ENCODE measurements at places on chromosomes 7 and 10.
A peak's percentile ranks its signal among the peaks of the same experiment; 100 is the strongest.

DNA sequence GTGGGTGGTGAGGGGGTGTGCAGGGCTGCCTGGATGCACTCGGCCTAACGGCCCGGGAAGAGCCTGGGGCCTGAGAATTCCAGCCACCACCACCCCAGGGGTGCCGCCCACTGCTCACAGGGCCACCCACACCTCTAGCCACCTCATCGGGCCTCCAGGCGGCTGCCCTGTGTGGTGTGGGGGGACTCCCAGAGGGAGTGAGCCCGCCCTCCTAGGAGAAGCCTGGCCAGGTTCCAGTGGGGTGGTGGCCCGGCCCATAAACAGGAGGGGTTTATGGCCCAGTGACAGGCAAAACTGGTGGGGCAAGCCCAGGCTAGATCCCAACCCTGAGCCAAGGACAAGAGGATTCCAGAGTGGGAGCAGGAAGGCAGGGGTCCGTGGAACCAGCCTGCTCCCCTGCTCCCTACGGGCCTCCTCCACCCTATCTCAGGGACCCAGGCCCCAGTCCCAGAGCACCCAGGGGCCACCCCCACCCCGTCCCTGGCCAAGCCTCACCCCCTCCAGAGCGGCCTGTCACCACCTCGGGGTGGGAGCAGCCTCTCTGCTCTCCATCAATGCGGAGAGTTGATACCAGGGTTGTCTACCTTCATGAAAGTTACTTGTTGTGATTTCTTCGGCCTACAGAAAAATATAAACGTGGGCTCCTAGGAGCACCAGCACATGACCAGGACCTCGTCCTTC is 20.2 kb upstream of the PDGFA start:
- DNase-seq, result no peak

- peak; percentile 22 for DNase-seq
These were observed 64.8 kb upstream of the AHR start for GRCh38 chr7:17233603-17234002.

DNA sequence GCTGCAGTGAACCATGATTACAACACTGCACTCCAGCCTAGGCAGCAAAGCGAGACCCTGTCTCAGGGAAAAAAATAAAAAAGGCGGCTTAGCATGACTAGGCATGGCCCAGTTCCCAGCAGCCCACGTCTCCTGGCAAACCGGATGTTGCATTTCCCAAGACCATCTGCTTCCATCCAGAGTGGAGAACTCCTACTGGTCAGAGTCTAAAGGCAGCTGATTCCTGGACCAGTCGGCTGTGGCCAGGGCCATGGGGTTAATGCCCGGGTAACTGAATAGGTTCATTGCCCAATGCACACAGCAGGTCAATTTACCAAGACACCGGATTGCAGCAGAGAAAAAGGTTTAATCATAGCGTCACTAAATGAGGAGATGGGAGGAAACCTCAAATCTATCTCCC is 133.1 kb downstream of the MYL10 start:
- DNase-seq, result no peak

DNA sequence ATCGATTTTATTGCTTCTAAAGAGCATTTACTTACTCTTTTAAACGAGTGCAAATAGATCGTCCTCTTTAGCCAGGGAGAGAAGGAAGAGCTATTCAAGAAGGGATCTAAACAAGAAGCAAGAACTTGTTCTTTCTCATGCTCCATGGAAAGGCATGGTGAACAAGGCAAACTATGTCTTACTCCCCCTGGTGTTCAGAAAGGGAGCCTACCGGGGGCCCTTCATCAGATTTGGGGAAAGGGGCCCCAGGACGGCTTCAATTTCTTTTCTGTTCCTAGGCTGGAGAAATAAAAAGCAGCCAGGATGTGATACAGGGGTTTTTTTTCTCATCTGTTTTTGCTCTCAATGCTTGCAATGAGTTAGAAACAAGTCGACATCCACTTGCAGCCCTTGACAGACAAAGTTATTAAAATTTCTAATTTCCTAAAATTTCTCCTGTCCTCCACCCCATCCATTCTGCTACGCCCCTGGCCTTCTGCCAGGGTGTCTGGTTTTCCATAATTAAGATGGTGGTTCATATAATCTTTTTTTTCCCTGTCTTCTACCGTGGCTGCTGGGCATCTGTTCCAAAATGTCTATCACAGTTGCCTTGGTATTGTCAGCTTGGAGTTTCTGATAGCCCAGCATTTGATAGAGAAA is 214.4 kb downstream of the CREB5 start:
- peak; percentile 37 for DNase-seq

GRCh38 chr7:89477991-89478390 is 676.3 kb upstream of the STEAP1 start:
- no peak for DNase-seq

DNA sequence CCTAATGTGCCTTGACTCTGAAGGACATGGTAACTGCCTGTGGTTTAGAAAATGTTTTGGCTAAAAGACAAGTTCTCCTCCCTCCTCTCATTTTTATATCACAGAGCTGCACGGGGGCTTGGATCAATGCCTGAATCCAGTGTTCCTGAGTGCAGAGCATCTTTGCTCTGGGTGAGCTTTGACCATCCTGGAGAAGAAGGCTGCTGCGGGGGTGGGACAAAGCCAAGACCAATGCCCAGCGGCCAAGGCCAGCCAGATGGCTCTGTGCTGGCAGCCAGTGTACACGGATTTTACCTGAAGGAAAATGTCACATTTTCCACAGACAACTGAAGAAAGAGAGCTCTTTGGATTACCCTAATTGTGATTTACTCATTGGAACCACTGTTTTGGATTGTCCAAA is 102.0 kb upstream of the TARP start:
- DNase-seq, result no peak

- no peak for DNase-seq
These were observed 141.1 kb upstream of the CDK13 start for GRCh38 chr7:39808796-39809481.

- no peak for DNase-seq
These were observed 11.8 kb downstream of the MMRN2 start for GRCh38 chr10:86945361-86946212.

- DNase-seq, result no peak
These were observed 75.0 kb upstream of the JCAD start for GRCh38 chr10:30134171-30134945.

DNA sequence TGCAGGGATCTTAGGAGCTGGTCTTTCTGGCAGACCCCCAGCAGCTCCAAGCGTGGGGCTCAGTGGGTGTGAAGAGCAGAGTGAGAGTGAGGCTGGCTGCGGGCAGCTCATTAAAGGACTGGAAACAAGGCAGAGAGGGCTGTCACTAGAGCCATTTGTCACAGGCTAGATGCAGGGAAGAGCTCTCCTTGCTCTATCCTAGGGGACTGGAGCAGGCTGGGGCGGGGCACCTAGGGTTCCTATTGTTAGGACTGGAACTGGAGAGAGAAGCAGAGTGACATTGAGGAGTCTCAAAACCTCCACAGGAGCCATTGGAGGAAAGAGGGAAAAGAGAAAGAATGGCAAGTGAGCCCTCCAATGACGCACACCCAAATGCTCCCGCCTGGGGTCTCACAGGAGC is 772 bp upstream of the DDC start:
- DNase-seq, result no peak

DNA sequence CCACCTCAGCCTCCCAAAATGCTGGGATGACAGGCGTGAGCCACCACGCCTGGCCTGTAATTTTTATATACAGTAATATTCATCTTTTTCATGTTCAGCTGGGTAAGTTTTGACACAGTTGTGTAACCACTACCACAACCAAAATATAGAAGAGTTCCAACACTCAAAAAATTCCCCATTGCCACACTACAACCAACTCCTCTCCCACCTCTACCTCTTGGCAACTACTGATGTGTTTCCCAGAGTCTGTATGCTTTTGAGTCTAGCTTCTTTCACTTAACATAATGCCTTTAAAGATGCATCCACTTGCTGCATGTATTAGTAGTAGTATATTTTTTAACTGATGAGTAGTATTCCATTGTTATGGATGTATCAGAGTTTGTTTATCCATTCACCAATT is 90.7 kb downstream of the SRPK2 start:
- DNase-seq, result peak; percentile 51

- no peak for DNase-seq
These were observed 572.9 kb upstream of the PFKP start for GRCh38 chr10:2494399-2494798.

DNA sequence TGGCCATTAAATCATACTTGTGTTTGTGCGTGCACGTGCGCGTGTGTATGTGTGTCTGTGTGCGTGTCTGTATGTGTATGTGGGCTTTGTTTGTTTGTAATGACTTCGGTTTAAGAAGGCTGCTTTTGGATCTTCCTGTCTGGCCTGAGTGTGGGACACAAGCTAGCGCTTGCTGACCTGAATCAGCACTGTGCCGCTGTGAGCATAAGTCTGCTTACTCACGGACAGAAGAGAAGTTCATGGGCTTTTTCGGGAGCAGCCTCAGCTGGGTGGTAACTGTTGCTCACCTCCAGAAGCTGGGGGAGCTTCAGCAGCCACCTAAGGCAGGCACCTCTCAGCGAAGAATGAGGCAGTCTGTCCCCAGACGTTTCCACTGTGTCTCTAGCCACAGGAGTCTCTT is 56.1 kb upstream of the TRUB1 start:
- DNase-seq, result no peak

DNA sequence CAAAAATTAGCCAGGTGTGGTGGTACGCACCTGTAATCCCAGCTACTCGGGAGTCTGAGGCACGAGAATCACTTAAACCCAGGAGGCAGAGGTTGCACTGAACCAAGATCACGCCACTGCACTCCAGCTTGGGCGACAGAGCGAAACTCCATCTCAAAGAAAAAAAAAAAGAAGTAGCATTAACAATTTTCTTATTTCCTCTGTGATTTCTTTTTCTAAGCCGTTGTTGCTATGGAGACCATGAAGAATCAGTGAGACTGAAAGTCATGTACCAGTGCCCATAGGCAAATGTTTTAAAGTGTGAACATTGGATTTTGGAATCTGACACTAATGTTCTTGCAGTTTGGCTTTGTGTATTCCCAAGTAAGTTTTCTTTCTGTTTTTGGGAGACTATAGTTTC is 18.4 kb upstream of the MAP3K8 start:
- no peak for DNase-seq

DNA sequence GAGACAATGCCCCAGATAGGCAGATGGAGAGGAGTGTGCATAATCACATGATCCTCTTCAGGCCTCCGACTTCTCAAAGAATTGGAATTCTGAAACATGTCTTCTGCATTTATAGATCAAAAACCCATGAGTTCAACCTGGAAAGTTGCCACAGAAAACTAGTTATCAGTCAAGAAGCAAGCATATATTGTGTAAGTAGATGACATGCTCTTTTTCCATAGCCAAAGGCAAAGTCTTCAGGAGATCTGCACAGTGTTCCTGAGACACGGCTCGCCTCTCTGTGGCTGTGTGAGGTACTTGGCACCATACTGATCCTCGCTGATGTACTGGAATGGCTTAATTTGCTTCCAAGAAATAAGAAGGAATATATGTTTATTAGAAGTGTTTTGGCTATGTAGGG is 213.5 kb upstream of the MKI67 start:
- no peak for DNase-seq

DNA sequence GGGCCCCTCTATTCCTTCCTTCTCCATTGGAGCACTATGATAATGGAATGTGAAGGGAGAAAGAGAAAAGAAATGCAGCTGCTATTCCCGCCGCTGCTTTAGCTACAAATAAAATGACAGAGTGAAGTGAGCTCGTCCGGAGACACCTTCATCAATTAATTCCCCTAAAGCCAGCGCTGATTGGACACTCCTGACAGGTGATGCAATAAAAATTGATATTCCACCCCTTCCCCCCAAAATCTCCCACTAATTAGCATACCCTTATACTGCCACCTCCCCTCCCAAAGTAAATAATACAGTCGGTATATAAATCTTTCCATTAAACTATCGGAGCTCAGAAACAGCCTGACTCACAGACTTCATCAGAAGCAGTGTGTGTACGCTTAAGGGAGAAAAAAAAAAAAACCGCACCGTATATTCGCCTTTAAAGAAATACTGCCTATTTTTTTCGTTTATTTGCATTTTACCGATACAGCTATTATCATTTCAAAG is 7.3 kb downstream of the SKIDA1 start:
- DNase-seq, result no peak

DNA sequence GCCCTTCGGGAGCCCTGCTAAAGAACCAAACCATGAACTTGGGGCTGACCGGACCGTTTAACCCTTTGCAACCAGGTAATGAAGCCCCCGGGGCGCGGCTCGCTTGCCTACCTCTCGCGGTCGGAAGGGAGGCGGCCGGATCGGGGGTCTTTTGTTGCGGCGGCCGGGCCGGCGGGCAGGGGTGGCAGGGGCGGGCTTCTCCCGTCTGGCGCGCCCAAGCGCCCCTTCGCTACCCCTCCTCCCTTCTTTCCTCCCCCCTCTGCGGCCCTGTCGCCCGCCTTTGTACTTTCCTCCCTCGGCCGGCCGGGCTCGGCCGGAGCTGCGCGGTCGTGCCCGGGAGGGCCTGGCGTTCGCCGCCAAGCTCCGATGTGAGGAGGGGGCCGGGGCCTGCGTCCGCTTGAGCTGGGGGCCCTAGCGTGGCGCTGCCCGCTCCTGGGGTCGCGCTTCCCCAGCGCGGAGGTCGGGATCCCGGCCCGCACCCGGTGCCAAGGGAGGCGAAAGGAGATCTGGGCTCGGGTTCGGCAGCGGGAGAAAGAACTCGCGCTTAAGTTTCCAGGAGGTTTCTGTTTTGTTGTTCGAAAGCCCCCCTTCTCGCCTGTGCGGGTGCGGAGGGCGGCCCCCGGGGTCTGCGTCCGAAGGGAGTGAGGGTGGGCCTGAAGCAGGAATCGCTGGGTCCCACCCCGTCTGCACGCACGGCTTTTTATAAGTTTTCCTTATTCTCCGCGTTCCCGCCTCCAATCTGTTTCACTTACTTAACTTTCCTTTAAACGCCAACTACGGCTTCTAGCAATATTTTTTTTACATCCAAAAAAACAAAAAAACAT is 436.8 kb upstream of the GALNT17 start:
- DNase-seq, result peak; percentile 3

DNA sequence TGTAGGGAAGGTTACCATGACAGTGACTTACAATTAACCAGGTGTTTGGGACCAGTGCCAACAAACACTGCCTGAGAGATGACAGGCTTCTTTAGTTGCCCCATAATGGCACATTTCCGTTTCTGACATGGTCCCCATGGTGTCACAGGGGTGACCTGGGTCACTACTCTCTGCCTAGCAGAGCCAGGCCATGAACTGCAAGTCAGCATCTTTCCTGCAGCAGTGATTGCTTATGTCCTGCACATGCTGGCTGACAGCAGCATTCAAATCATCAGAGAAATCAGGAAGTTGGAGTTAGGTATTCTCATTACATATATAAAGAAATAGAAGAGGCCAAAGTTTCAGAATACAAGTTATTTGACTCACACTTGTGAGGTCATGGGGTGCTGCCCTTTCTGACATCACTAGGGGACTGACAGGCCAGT is 47.1 kb upstream of the ZNRF2 start:
- no peak for DNase-seq
